ENCODE measurements at places on chromosomes 5 and 9.

- DNase-seq = no peak
Observed at GRCh38 chr5:157025093-157025698, 33.7 kb downstream of the HAVCR1 start.

DNA sequence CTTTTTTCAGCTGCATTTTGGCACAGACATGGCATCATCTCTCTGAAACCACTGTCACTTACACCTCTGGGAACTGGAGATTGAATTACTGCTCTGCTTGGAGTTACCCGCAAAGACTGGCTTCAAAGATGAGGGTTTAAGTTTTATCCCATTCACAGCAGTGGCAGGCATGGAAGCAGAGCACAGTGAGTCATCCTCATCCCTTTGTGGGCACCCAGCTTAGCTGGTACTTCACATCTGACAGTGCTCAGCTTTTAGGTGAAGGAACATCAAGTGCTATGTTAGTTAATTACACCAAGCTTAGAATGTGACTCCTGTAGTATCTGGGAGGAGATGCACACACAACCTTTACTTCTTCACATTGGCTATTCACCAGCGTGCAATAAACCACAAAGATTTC, 24.8 kb upstream of the ALDH1A1 start:
- no peak for DNase-seq

- DNase-seq = no peak
Observed at GRCh38 chr5:37424441-37424840, 45.3 kb downstream of the WDR70 start.

GRCh38 chr9:8074713-8075286, 275.2 kb upstream of the DMAC1 start:
- DNase-seq = no peak

DNA sequence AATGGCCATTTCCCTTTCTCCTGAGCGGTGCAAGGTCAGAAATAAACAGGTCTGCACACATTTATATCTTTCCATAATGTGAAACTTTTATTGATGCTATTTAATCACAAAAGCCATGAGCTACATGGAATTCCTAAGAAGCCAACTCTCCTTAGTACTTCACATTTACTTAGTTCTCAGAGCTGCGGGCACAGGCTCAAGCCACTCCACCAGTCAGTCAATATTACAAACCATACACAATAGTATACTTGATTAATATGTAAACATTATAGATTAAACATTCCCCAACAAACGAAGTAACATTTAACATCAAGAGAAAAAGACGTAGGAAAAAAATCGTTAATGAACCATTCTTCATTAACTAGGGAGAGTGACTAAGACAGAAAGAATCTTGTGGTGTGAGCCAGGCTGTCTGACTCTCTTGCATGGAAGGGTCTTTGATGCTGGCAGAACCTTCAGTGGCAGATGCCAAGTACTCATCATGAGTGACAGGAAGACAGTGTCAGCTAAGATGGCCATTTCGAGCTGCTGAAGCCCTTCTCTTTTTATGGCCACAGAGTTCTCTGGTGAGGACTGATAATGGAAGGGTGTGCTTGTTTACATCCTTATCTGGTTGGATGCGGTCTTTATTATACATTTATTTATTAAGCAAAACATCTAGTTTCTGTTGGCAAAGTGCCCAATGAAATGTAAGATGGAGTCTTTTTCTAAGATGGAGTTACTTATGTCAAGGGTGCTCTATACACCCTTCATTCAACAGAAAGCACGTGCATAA, 115.5 kb upstream of the TUT7 start:
- no peak for DNase-seq

GRCh38 chr5:4627929-4628328, 512.2 kb upstream of the ADAMTS16 start:
- DNase-seq = no peak

DNA sequence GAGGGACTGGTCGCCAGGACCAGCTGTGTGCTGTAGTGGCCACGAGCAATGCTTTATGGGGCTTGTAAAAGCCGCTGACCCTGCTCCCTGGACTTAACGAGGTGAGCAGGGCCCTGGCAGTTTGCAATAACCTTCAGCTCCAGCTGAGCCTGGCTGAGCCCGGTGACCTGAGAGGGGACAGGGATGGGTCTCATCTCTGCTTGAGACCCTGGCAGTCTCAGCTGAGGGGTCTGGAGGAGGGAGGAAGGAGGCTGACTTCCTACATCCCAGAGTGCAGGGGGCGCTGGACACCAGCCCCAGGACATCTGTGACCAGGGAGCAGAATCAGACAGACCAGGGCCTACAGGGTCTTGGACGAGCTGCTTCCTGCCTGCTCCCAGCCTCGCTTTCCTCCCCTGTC, 277.5 kb upstream of the MVB12B start:
- no peak for DNase-seq

DNA sequence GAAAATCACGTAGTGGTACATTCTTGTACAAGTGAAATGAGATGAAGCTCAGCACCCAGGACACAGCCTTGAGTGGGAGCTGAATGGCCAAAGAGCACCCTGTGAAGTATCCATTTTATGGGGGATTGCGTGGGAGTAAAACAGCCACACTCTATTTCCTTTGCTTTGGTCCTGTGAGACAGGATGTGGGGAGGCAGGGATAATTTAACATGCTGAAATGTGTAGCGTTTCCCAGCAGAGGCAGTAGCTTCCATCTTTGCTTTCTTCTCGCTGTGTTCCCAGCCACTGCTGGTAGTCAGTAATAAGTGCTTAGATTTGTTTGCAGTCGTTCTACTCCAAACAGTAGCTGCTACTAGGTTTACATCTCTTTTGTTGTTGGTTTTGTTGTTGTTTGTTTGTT, 4.4 kb downstream of the IL31RA start:
- DNase-seq = no peak

Data from neural crest cell (in vitro differentiated cells).